ENCODE measurements at places on chromosomes 6 and 20.

DNA sequence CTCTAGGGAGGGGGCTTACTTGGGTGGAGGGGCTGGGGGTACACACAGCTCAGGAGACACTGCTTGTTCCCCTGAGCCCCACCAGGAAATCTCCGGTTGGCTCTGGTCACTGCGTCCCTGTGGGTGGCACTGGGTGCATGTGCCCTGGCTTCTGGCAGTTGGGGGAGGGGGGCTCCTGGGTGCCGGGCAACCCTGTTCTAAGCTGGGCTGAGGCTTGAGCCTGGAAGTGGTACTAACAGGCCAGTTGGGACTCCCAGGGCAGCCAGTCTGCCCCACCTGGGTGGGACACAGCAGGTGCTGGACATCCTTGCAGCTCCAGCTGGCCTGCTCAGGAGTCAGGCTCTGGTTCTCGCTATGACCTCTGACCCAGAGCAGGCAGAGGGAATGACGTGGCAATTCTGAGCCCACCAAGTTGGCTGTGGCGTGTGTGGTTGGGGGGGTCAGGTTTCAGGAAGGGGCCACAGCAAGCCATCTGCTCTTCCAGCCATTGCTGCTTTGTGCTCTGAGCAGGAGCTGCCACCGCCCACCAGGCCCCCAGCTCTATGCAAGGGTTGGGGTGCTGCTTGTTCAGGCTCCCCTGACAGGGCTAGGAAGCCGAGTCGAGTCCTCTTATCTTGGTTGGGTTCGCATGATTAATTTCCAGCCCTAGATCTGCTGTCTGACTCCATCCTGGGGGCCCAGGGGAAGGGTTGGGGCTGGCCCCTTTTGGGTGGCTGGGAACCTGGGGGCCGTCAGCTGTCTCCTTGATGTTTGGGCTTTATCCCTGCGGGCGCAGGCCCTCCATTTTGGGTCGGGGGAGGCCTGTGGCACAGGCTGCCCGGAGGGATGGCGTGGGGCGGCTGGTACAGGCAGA lies 590 bp downstream of the C20orf204 start:
- DNase-seq = no peak

DNA sequence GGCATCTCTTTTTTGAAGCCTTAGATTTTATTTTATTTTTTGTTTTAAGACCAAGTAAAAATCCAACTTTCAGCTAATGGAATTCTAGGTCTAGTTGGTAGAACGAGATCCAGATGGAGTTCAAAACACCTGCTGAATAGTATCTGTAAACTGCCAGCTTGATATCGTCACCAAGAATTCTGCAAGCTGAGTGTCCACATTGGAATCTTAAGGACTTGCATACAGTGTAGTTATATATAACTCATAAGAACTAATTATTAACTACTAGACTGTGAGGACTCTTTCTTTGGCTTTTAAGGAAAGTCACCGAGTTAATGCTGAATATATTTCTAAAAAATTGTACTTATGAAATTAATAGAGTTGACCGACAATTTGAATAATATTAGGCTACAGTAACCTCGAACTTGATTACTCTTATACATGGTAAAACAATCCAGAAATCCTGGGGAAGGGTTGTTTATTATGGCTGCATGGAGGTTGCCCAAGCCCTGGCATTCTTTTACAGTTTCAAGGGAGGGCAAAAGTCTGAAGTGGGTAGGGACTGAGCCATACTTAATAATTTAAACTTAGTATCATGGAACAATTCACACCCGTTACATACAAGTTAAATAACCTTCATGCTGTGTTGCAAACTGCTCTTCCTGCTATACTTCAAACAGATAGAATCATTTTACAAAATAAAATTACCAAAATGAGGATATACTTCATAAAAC lies 553.9 kb downstream of the PTPRT start:
- DNase-seq = no peak

DNA sequence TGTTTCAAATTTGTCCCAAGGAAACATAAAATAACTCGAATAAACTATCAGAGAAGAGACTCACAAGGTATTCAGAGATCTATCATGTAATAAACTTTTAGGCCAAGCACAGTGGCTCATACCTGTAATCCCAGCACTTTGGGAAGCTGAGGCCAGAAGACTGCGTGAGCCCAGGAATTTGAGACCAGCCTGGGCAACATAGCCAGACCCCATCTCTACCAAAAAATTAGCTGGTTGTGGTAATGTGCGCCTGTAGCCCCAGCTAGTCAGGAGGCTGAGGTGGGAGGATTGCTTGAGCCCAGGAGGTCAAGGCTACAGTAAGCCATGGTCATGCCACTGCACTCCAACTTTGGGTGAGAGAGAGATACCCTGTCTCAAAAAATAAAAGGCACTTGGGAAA lies 79.2 kb upstream of the GCM1 start:
- DNase-seq = no peak

DNA sequence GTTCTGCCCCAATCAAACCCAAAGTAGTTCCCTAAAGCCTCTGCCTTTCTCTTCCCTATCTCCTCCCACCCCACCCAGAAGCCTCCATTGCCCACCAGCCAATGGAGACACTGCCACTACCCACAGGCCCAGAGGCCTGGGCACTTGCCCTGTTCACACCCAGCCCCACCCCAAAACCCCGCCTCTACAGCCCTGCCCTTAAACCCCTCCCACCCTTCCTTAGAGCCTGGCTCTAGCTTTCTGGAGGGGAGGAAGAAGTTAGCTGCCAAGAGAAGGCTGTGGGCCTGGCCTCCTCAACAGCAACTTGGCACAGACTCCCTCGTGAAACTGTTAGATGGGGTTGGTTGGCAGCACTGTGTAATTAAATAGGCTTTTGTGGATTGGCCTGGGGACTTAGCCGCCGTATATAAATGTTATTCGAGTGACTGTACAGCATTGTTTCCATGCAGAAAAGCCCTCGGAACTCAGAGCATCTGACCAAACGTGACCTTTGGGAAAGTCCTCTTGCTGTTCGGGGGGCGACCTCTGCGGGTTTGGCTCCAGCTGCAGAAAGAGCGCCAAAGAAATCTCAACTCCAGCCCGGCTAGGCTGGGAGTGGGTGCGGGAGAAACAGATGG lies 31.4 kb downstream of the COL11A2 start:
- DNase-seq = peak; percentile 51

DNA sequence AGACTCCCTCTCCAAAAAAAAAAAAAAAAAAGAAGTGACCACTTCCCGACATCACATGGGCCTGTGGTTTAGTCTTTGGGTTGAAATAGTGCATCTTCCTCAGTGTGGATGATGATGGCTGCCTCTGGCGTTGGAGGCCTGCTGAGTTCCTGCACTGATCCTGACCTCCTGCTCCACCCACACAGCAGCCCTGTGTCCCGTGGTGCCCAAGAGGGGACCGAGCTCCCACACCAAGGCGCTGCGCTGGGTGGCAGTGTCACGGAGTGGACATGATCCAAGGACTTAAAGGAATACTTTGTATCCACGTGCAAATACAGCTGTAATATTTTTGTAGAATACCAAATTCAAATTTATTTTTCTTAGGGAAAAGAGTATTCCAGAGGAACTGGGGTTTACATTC lies 109.2 kb upstream of the PHACTR3 start:
- no peak for DNase-seq

GRCh38 chr6:12296255-12296573 lies 6.1 kb downstream of the EDN1 start:
- DNase-seq = no peak

- no peak for DNase-seq
These were observed 25.1 kb downstream of the SERPINB9 start for GRCh38 chr6:2877960-2878359.

GRCh38 chr6:158170656-158171081 lies 2.5 kb downstream of the GTF2H5 start:
- DNase-seq = peak; percentile 27

DNA sequence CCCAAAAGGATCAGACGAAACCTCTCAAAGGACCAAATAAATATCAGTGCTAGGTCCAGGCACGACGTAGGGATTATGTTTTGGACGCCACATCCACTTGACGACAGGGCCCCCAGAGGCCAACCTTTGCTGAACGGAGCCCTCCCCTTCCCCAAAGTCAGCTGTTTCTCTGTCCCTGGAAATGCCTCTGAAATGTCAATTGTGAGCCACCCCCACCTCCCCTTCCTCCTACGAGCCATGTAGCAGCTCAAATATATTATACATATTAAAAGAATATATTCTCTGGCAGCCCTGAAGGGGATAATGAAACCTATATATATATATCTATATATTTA lies 39.6 kb upstream of the BLCAP start:
- no peak for DNase-seq

DNA sequence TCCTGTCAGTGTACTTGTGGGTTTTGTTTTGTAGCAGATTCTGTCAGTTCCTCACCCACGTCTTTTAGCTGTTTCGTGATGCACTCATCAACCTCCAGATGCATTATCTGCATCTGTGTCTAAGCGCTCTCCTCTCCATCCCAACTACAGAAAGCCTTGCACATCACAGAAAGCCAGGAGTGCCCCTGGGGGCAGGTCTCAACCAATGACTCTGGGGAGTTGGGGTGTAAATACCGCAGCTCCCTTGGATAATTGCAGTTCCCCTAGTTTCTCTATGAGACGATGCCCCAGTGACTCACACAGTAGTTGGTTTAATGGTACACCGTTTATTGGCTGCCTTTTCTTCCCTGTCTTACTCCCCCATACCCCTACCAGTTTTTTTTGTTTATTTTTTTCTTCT lies 158.1 kb downstream of the SOX4 start:
- DNase-seq = no peak

GRCh38 chr20:57387463-57387862 lies 3.7 kb upstream of the RBM38 start:
- DNase-seq = no peak

DNA sequence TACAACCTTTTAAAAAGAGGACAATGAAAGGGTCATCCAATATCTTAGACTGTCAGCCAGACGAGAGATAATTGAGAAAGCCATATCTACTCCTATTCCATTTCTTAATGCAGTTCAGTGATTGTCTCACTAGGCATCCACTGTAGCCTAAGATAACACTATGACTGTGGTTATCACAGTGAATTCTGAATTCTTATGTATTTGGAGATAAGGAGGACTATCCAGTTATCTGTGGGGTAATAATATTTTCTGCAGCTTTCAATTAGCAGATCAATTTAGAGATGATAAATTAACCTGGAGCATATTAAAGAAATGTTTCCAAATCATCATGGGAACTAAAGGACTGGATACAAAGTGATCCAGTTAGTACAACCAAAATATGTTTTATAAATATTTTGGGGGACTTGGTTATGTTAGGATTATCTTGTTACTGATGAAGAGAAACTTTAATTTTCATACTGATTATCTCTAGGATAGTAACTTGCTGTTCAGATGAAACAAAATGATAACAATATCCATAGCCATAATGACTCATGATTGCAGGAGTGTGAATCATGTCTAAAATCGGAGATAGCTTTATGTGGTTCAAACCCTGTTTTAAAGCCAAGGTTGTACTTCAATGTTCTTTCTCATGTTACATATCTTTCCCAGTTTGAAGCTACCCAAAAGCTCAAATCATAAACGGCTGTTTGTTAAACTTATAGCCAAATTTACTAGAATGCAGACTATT lies 1152.0 kb downstream of the HACE1 start:
- no peak for DNase-seq

- peak; percentile 68 for DNase-seq
These were observed 92.1 kb downstream of the PHACTR3 start for GRCh38 chr20:59696476-59696875.

GRCh38 chr20:60021104-60021503 lies 62.9 kb downstream of the CDH26 start:
- DNase-seq = no peak

DNA sequence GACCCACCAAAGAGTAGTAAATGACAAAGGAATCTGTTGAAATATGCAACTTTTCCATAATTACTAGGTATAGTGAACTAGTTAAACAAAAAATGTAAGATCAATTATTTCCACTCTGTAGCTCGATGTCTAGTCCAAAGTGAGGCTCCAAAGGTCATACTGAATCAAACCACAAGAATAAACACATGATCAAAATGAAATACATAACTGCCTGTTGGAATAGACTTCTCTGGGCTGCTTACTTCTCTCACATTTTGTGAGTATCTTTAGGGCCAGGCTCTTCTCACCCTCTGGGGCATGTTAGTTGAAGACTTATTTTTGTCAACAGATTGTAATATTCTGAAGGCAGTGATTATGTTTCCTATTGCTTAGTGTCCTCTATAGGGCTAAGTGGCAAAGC lies 103.7 kb upstream of the TMEM170B start:
- DNase-seq = no peak

GRCh38 chr6:138948004-138948403 lies 40.0 kb downstream of the REPS1 start:
- no peak for DNase-seq

GRCh38 chr6:39041072-39041471 lies 7.5 kb upstream of the GLP1R start:
- DNase-seq = no peak

DNA sequence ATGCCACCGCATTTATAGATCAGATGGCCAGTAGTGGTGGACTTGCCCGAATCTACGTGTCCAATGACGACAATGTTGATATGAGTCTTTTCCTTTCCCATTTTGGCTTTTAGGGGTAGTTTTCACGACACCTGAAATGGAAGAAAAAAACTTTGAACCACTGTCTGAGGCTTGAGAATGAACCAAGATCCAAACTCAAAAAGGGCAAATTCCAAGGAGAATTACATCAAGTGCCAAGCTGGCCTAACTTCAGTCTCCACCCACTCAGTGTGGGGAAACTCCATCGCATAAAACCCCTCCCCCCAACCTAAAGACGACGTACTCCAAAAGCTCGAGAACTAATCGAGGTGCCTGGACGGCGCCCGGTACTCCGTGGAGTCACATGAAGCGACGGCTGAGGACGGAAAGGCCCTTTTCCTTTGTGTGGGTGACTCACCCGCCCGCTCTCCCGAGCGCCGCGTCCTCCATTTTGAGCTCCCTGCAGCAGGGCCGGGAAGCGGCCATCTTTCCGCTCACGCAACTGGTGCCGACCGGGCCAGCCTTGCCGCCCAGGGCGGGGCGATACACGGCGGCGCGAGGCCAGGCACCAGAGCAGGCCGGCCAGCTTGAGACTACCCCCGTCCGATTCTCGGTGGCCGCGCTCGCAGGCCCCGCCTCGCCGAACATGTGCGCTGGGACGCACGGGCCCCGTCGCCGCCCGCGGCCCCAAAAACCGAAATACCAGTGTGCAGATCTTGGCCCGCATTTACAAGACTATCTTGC lies 725 bp downstream of the EEF1A1 start:
- peak; percentile 63 for DNase-seq

- DNase-seq = no peak
These were observed 179.5 kb upstream of the CITED2 start for GRCh38 chr6:139553916-139554315.

GRCh38 chr20:24692446-24693200 lies 223.2 kb downstream of the SYNDIG1 start:
- DNase-seq = peak; percentile 9

GRCh38 chr6:24966381-24966780 lies 30.6 kb upstream of the RIPOR2 start:
- peak; percentile 15 for DNase-seq

- no peak for DNase-seq
These were observed 58.2 kb downstream of the DCBLD1 start for GRCh38 chr6:117540670-117541069.

DNA sequence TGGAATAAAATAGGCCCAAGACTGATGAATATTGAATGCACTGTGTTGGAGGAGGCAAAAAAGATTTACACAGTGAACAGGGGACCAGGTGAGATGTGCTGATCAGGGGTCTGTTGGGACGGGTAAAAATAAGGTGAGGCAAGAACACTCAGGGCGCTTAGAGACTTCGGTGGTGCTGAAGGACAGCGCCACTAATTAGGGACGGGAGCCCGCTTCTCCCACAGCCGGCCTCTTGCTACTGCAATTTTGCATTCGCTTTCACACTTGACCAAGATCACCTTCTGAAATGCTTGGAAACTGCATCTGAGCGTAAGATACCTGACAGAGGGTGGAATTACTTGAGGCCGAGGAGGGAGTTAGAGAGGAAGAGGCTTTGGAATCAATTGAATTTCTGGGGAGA lies 7.3 kb downstream of the TFAP2D start:
- DNase-seq = no peak

- DNase-seq = no peak
These were observed 159.8 kb downstream of the ZFP64 start for GRCh38 chr20:52031563-52032303.

Measured in Ammon's horn (tissue), 1 donor.